ENCODE measurements at places on chromosomes 1 and 21.

DNA sequence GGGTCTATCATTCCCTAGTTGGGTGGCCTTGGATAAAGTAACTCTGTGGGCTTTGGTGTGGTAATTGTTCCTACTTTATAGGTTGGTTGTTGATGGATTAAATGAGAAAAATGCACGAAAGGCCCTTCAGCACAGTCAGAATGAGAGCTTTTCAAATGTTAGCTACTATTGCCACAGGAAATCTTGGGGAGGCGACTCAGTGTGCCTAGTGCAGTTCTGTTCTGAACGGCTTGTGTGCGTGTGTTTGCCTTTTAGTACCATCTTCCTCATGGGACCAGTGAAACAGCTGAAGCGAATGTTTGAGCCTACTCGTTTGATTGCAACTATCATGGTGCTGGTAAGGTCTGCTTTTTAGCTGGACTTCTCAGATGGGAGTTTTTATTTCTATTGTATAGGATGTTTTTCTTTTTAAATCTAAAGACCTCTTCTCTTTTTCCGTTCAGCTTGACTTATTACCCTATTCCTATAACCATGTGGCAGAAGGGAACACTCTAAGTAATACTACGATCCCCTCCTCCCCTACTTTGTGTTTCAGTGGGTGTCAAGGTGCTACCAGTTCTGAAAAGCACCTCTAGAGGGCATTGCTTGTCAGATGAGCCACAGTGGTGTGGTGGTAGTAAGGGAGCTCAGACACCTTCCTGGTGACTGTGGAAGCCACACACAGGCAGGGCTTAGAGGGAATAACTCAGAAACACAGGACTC lies 9.2 kb downstream of the SFT2D2 start:
- no peak for DNase-seq

DNA sequence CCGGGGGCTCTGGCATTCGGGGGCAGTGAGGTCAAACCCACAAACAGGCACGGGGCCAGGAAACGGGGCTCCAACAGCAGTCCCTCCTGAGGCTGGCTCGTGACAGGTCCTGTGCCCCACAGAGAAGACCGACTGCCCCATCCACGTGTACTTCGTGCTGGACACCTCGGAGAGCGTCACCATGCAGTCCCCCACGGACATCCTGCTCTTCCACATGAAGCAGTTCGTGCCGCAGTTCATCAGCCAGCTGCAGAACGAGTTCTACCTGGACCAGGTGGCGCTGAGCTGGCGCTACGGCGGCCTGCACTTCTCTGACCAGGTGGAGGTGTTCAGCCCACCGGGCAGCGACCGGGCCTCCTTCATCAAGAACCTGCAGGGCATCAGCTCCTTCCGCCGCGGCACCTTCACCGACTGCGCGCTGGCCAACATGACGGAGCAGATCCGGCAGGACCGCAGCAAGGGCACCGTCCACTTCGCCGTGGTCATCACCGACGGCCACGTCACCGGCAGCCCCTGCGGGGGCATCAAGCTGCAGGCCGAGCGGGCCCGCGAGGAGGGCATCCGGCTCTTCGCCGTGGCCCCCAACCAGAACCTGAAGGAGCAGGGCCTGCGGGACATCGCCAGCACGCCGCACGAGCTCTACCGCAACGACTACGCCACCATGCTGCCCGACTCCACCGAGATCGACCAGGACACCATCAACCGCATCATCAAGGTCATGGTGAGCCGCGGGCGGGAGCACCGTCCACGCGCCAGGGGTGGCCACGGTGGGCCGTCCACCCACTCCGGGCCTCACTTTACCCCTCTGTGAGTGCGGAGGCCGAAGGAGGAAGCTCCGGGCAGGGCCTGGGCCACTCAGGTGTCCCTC lies 14.2 kb downstream of the COL6A2 start:
- no peak for DNase-seq

DNA sequence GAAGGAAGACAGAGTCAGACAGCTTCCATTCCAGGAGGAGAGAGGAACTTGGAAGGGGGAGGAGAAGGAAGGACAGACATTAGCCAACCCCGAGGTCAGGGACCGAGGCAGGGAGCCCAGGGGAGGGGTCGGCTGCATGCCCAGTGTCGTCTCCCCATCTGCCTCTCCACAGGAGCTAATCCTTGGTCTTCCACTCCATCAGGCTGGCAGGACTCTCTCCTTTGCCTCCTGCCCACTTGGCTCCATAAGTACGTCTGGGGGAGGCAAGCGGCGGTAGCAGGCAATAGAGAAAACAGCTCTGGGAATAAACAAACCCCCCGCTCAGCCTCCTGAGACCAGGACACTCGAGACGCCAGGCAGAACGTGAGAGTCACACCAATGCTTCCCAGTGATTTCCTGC lies 71.3 kb downstream of the GRIK3 start:
- DNase-seq: no peak

DNA sequence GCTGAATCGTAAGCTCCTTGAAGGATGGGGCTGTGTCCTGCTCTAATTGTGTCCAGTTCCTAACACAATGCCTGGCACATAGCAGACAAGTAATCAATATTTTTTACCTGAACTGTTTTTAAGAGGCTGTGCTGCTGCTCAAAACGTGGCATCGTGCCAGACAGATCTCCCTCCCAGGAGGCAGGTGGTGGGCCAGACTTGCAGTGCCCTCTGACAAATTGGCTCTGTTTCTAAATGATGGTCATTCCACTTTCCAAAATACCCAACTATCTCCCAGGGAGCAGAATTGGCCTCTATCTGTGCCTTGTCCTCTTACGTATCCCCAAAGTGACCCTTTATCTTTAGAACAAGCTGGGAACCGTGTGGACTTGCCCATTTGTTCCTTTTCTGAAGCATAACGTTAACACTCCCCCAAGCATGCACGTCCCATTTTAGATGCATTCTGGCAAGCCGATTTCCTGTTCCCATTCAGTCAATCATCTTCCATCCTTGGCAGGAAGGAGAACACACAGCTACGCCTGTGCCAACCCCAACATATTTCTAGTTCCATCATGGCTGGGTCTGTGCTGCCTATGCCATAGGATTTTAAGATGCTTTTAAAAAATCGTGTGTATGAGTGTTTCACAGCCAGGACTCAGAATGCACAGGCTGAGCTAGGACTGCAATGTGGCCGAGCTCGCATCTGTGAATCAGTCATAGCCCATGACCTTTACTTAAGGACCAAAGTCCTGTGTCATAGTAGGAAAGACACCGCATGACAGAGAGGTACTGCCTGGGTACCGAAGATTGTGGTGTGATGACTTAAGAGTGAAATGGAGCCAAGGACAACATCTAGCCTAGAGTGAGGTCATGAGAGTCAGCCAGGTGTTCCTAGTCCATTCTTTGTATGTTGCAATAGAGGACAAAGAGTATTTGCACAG lies 408.6 kb downstream of the PRDM2 start:
- no peak for DNase-seq

- DNase-seq: no peak
These were observed 253.1 kb upstream of the FGGY start for GRCh38 chr1:59043796-59044195.

DNA sequence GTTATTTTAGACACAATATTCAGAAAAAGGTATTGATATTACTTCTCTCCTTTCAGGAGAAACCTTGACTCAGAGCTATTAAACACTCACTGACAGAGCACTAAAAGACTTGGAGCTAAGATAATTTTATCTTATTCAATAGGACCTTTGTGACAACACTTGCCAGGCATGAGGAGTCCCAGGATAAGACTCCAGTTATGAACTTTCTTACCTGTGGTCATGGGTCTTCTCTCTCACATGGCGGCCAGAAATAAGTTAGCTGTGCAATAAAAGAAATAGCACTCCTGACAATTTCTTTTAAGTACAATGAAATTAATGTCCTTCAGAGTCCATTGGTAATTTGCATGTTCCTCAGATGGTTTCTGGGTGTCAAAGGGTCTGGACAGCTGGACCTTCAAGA lies 382.1 kb downstream of the BRINP3 start:
- DNase-seq: no peak

DNA sequence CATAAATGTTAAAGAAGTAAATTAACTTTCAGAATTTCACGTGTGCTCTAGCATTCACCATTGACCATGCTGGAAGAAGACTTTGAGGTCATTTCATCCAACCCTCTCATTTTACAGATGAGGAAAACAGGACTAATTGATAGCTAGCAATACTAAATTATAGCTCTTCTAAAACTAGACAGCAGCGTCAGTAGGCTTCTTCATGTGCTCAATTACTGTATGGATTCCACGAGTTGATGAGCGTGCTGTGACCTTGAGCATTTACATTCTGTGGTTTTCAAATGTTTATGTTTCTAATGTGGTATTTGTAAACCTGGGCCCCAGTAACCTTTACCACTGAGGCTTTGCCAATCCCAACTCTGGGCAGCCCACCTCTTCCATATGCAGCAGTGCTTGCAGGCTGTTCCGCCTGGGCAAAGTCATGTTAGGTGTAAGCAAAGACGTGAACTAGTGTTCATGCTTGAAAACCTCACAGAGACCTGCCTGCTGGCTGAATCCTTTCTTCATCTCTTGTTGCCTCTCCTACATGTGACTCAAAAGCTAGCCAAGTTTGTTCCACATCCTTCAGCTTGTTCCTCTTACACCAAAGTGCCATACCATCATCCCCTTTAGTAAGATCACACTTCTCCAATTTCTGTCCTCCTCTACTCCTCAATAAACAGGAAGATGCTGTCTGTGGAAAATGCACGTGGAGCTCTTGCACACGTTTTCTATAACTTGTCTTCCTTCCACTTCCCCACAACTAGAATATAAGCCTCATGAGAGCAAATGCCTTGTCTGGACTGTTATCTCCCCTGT lies 17.2 kb downstream of the KCNJ15 start:
- DNase-seq: no peak

GRCh38 chr1:234912548-234913277 lies 215.9 kb downstream of the TOMM20 start:
- no peak for DNase-seq

- no peak for DNase-seq
These were observed 9.8 kb downstream of the NADK start for GRCh38 chr1:1768249-1768992.

DNA sequence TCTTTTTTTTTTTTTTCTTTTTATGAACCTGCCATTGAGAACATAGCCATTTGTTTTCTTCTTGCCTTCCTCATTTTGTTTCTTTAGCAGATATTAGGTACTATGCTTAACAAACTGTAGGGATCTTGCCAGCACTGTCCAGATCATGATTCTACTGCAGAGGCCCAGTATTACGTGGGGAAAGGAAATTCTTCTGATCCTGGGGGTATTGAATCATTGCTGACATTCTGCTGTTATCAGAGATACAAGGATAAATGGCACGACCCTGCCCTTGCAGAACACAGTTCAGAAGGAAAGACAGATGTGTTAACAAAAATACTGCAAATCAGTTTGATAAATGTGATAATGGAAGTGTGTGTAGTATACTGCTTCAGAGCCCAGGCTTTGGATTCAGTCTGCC lies 56.2 kb downstream of the BTBD8 start:
- DNase-seq: no peak

GRCh38 chr1:181452746-181453145 lies 30.6 kb upstream of the CACNA1E start:
- DNase-seq: no peak

- no peak for DNase-seq
These were observed 7.8 kb downstream of the RASAL2 start for GRCh38 chr1:178101654-178102053.

DNA sequence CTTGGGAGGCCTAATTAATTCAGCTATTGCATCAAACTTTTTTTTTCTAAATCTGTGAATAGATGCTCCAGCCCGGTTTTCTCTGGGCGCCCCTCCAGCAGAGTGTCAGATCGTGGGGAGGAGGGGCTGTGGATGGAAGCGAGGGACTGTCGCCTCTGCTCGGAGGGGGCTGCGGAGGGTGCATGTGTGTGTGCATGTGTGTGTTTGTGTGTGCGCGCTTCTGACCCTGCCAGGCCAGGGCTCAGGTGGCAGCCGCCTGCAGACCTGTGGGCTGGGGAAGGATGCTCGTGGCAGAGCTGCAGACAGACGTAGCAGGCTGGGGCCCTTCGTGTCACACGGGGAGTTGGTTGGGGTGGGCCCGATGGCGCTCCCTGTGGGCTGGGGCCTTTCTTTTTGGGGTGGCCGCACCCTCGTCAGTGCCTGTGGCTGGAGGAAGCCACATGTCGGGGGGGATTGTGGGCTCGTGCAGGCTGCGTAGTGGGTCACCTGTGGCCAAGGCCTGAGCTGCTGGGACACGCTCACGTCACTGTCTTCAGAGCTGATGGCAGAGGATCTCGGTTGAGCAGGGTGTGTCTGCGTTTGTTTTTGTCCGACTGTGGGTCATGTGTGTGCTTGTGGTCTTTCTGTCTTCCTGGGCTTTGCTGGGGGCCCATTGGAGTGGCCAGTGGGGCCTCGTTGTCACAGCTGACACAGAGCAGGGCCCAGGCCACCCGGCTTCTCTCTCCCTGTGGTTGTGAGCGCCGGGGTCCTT lies 2.8 kb downstream of the SKI start:
- DNase-seq: no peak

GRCh38 chr1:62467092-62467491 lies 30.2 kb downstream of the USP1 start:
- DNase-seq: no peak

DNA sequence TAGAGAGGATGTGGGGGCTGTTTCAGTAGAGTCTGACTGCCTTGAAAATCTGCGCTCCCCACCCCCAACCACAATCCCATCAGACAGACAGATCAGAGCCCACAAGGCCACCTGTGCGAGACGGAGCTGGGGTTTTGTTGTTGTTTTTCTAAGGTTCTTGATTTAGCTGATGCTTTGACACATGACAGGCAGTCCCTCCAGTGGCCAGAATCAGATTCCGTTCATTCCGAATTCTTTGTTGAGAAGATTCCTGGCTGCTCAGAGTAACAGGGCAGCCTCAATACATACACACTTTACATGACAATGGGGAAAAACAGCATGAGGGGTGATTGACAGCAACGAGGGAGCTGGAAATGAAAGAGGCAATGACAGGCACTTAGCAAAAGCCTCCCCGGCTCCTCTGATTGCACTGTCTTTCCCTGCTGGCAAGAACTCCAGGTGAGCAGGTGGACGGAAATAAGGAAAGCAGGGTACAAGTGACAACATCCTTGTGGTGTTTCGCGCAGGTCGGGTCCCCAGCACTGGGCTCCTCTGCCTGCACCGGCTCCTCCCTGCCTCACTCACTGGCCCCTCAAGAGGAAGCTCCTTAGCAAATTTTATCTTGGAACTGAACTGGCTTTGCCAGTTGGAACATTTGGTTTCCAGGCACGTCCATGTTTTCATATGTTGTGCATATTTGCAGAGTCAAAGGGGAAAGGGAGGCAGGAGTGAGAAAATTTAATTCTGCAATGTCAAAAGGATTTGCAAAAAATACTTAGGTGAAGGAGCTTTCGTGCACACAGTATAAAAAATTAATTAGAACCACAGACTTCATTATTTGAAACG lies 148.7 kb downstream of the PGBD5 start:
- no peak for DNase-seq

DNA sequence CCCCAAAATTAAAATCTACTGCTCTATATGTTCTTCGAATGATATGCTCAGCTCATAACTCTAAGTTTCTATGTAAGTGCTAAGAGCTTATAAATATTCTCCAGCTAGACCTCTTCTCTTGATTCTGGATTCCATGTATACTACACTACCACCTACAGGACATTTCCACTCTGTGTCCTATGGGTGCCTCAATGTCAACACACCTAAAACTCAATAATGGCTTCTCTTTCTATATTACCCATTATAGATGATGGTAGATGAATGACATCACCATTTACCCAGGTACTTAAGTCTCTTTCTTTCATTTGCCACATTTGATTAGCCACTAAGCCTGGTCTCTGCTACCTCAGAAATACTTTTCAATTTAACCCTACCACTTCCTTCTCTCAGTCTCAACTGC lies 41.3 kb downstream of the TBX19 start:
- DNase-seq: no peak

All from stimulated activated CD8-positive, alpha-beta memory T cell treated with anti-CD3 and anti-CD28 coated beads, Interleukin-15, amount 100 ng/mL, for 4 hours (primary cell).